T-helper 1 cell (primary cell): ENCODE measurements at places on chromosomes 5 and 9.

GRCh38 chr5:112097768-112098167, 321.3 kb downstream of the EPB41L4A start:
- DNase-seq: no peak

GRCh38 chr9:80070071-80070742, 498.4 kb downstream of the TLE4 start:
- DNase-seq: no peak

DNA sequence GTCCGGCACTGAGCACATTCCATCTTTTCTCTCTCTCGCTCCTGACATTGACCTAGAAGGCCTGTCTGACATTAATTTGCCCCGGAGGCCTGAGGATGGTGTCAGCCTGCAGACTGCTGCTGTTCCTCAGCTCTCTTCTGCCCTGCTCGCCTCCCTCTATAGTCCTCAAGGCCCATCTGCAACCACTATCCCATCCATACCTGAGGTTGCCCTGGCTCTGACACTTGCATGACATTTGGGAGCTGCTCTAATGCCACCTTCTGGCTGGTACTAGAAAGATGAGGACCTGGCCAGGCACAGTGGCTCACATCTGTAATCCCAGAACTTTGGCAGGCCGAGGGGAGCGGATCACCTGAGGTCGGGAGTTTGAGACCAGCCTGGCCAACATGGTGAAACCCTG, 38.6 kb upstream of the GGTA1 start:
- no peak for DNase-seq

- DNase-seq: no peak
Measured at GRCh38 chr9:9847750-9848149, 765.1 kb downstream of the PTPRD start.

- no peak for DNase-seq
Measured at GRCh38 chr9:14415947-14416346, 102.0 kb upstream of the NFIB start.

DNA sequence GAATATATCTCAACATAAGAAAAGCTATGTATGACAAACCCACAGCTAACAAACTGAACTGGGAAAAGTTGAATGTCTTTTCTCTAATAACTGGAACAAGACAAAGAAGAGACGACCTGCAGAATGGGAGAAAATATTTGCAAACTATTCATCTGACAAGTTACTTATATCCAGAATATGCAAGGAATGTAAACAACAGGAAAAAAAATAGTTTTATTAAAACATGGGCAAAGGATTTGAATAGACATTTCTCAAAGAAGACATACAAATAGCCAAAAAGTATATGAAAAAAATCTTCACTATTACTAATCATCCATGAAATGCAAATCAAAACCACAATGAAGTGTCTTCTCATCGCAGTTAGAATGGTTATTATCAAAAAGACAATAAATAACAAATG, 181.7 kb upstream of the TLX3 start:
- DNase-seq: no peak

DNA sequence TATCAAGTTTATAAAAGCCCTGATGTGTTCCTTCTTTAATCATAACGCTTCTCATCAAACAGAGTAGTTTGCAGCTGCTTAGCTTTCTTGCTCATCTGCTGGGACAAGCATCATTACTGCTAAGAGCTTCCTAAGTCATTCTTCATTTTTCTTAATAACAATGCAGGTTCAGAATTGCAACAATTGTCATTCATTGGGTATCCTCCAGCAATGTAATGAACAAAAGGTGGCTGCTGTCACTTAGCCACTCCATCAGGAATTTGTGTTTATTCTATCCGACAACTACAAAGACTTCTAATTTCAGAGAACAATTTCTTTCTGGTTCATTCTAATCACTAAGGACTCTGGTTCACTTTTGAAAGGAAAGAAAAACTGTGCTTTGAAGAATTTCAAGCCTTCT, 836.7 kb upstream of the CDH10 start:
- no peak for DNase-seq

- DNase-seq: no peak
Measured at GRCh38 chr5:92907938-92908606, 672.9 kb downstream of the NR2F1-AS1 start.

DNA sequence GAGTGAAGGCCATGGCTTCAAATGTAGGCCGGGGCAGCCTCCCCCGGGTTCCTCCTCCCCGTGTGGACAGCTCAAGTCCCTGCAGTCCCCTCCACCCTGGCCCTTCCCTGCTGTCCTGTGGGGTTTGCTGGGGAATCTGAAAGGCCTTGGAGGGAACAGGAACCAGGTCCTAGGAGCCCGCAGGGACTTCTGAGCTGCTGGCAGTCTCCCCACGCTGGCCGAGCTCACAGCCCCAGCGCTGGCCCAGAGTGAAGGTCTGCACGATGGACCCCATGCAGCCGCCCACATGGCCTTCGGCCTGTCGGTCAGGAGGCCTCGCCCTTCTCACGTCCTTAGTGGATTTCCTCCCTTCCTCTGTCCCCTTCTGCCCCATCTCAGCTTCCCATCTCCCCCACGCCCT, 25.7 kb upstream of the NOTCH1 start:
- DNase-seq: no peak

- DNase-seq: peak; percentile 31
Measured at GRCh38 chr5:157917899-157918809, 59.2 kb upstream of the CLINT1 start.

DNA sequence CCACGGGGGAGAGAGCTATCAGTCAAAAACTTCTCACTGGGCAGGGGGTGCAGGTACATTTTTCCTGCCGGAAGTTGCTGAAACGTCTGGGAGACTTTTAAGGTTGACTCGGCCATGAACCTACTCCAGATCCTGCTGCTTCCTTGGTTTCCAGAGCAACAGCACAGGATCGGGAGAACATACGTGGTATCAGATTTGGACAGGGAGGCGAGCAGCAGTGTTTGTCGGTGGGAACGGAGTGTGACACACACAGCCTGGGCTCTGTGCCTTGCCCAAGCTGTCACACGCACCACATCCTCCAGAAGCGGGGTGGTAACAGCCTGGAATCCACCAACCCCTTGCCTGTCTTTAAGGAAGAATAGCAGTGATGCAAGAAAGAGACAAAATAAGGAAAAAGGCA, 276.5 kb downstream of the SLIT3 start:
- no peak for DNase-seq

- no peak for DNase-seq
Measured at GRCh38 chr9:101993771-101994170, 255.3 kb upstream of the GRIN3A start.

DNA sequence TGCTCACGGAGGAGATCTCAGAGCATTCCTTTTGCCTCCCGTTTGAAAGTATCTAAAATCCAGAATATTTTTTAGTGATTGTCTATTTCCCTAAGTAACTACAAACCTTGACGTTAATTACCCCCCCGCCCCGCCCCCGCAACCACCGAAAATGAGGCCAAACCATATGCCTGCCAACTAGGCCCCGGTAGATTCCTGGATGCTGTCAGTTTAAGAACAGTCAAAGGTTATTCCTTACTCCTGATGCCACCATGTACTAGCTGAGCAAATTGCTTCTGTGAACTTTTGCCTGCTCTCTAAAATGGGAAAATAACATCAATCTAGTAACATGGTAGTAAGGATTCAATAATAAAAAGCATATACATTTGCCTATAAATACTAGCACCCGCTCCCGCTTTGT, 244.8 kb downstream of the SAXO1 start:
- no peak for DNase-seq

DNA sequence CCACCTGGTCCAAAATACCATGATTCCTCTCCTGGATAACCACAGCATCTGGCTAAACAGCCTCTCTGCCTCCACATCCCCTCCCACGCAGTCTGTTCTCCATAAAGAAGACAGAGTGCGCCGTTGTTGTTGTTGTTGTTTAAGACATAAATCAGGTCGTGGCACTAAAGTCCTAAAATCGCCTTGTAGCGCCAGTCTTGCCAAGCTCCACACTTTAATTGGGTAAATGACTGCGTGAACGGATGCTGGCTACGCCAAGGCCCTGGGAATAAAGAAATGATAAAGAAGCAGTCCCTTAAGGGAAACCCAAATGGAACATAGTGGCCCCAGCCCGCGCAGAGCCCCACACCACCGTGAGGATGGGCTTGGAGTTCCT, 364 bp upstream of the SFXN1 start:
- no peak for DNase-seq

DNA sequence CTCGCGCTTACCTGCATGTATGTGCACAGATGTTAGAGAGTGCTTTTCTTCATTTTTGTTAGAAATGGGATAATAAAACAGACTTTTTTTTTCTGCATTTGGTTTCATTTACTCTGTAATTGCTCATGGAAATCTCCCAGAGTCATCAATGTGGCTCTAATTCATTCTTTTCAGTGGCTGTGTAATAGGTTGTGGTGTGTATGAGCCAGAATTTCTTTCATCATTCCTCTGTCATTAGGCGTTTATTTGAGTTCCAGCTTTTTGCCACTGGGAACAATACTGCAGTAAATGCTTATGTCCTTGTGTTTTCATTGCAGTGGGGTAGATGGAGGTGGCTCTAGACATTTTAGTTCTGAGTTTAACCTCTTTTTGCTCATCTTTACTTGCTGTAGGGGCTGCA, 118.9 kb downstream of the NXNL2 start:
- no peak for DNase-seq

DNA sequence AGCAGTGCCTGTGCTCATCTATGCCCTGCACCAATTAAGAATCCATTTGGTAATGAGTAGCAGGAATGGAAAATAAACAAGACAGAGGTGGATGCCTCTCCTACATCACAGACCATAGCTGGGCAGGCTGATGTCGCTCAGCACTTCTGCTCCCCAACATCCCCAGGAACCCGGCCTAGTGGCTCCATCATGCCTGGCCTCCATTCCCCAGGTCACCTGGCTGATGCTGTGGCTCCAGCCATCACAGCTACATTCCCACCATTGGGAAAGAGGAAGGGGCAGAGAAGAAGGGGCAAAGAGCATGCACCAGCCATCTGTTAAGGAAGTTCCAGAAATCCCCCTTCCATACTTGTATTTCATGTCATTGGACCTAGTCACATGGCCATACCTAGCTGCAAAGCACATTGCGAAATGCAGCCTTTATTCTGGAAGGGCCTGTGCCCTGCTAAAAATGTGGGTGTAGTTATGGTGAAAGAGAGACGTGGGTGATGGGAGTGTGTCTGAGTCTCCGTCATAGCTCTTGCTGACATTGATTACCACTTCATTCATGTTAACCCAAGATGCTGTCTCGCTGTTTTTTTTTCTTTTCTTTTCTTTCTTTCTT, 86.1 kb upstream of the ADAMTS2 start:
- DNase-seq: no peak

- DNase-seq: no peak
Measured at GRCh38 chr5:145244788-145245187, 590.4 kb downstream of the PRELID2 start.

DNA sequence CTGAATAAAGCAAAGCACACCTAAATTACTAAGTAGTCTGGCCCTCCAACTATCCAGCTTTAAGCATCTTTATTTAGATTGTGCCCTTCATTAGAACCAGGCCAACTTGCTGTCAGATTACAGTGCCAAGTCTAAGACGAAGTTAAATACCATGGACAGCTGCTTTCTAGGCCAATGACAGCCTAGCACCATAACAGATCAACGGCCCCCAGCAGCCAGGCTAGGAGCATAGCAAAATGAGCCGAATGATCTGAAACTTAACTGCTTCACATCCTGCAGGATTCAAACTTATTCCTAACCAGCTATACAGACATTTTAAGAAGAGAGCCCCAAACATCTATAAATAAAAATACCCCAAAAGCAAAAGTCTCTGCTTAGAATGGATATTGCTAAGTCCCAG, 6.8 kb downstream of the SLC24A2 start:
- no peak for DNase-seq

DNA sequence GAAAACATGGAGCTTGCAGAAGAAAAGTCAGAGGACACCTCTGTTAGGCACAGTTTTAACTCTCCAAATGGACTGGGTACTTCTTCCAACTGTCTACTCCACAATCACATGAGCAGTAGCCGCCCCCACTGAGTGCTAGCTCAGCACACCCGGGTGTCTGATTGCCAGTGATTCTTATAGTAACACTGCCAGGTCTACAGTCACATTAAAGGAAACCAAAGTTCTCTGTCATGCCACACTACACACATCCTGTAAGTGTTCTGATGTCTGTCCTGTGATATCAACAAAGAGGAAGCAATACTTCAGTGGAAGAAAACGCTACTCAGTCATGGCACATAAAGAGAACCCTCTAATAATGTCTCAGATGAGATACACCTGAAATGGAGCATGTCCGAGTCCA, at the start of gene HAVCR2:
Gene HAVCR2, minus strand, starts transcription at position 69 of the 400 bp plus-strand sequence. Its CDS starts 61 bp downstream, at position 8.
- DNase-seq: peak; percentile 18

DNA sequence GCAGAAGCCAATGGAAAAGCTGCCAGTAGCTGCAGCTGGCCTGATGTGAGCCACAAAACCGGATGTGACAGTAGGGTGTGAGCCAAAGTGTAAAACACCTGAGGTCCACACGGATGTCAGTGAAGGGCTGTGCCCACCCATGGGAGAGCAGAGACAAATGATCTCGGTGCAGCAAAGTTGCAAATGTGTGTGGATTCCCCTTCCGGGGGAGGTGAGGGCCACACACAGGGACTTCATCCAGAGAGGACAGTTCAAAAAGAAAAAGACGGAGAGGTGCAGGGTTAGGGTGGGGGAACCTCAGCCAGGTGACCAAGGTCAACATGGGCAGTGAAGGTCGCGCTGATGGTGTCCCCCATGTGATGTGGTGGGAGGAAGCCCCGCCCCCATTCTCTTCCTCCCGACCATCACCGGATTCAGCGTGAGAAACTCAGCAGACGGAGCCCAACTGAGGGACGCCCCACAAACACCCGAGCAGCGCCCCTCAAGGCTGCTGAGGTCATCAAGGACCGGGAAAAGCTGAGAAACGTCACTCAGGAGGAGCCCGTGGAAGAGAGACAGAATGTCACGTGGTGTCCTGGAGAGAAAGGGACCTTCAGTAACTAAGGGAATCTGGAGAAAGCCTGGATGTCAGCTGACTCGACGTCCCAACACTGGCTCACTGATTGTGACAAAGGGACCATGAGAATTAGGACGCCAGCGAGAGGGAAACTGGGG, 11.4 kb upstream of the PTGDS start:
- peak; percentile 56 for DNase-seq

GRCh38 chr5:115895821-115896220, 54.1 kb downstream of the AP3S1 start:
- no peak for DNase-seq

DNA sequence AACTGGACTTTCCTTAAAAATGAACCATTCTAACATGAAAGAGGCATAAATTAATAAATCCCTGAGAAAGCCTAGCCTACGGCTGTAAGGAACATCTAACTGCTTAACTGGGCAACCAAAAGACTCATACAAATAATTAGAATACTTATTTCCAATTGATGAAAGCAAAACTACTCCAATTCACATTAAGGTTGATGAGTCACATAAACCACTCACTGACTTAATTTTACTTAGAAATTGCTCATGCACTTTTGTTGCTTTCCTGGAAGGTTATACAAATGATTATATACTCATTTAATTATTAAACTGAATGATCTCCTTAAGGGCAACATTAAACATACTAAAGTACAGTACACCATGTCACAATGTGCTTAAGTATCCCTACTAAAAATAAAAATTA, 101.9 kb downstream of the NFIB start:
- DNase-seq: no peak

DNA sequence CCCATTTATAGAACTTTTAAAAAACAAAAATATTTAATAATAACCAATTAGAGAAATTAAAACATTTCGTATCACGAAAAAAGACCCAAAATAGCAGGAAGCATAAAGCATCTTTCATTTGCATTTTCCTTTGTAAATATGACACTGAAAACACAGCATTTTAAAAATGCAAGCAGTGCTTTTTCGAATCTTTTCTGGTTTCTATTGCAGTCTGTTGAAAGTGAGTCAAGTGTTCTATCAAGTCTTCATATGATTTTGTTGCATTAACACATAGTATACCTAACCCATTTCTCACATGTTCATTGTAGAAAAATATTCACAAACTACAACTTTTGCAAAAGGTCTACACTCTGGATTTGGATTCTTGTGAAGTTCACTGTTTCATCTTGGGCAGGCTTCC, 198.8 kb downstream of the SEMA5A start:
- DNase-seq: no peak
